HepG2 (cell line): ENCODE measurements at places on chromosomes 16 and 17. TPM values are rescaled to one million over a fixed set of nuclear protein-coding genes. Genes with fewer than 3 reads are reported as not detected.

BAHCC1 gene
- 0.94 and 1.7 TPM in 2 replicates for total RNA-seq

IL21R gene
- 0.17 and 0.64 TPM in 2 replicates for total RNA-seq

NPIPB13 gene
- total RNA-seq, result 1.00 and 1.3 TPM in 2 replicates

DNA sequence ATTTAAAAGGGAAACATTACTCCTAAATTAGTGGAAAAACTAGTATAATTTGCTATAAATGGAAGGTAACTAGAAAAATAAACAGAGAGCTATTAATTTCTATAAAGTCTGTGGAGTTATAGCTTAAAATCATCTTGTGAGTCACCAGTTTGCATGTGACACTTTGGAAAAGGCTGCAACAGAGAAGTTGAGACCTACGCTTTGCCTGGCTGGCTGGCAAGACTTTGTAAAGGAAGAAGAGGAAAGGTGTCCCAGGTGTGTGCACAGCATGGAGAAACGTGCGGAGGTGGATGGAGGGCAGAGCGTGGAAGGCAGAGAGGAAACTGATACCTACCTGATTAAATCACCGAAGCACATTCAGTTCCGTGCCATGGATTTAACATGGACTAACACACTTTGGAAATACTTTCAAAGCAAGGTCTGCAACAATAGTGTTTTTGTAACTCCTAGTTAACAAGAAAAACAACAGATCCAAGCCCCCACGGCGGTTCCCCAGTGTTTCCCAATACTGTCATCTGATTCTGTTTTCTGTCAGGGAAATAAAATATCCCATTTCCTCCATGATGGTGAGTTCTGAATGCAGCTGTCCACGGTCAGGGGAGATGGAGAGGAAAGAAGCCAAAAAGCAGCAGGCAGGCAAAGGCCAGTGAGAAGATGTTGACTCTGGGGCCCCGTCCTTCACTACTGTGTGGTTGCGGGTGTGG is 134.8 kb downstream of the XYLT1 start:
- no peak for DNase-seq

GRCh38 chr17:7262192-7262934 is at the start of gene CLDN7:
Gene CLDN7 (minus strand): TSS chr17:7262478. CDS start chr17:7262043, 435 bp downstream.
- no peak for DNase-seq

- DNase-seq, result no peak
Observed at GRCh38 chr16:25895380-25895779, 203.6 kb downstream of the HS3ST4 start.

SLFN12 gene
- 0.13 TPM in 1 of 2 replicates, not detected in the other for total RNA-seq

DNA sequence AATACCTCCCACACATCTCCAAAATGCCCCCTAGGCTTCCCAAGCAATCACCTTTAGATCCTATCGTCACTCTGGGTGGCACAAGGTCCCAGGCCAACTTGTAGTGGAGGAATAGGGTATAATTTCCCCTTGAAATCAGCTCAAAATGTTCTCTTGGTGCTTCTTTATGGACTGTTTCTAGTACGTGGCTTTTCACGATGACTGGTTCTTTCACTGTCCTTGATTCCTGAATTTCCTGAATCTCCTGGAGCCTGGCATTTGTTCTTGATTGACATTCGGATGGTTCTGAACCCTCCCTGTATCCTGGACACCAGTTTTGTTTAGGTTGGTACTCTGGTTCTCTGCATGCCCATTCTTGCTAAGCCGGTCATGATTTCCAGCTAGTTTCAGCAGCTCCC is 6.9 kb upstream of the VPS53 start:
- no peak for DNase-seq

DNA sequence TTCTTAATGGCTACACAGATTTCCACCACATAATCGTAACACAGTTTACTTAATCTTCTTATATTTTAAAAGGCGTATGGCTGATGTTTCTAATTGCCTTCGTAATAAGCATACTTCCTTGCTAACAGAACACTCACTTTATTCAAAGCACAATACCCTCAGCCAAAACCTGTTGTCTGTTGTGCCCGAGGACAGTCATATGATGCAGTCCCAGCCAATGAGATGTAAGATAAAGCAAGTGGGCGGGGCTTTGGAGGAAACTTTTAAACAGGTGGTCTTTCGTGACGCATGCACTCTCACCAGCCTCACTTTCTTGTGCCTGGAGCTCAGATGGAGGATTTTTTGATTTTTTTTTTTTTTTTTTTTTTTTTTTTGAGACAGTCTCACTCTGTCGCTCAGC is 174.1 kb downstream of the ZFHX3 start:
- no peak for DNase-seq

- no peak for DNase-seq
Observed at GRCh38 chr16:49101997-49102396, 179.6 kb downstream of the CBLN1 start.

- DNase-seq, result no peak
Observed at GRCh38 chr16:1291576-1291974, 17.9 kb upstream of the UBE2I start.

B4GALNT2 gene
- total RNA-seq, result not detected in 2 replicates

GRCh38 chr17:65589321-65589720 is 27.9 kb upstream of the AXIN2 start:
- no peak for DNase-seq
